ENCODE measurements at places on chromosomes 11 and 22. TPM values are rescaled to one million over a fixed set of nuclear protein-coding genes. Genes with fewer than 3 reads are reported as not detected.

The MFNG gene
- total RNA-seq = 85.1 TPM

DNA sequence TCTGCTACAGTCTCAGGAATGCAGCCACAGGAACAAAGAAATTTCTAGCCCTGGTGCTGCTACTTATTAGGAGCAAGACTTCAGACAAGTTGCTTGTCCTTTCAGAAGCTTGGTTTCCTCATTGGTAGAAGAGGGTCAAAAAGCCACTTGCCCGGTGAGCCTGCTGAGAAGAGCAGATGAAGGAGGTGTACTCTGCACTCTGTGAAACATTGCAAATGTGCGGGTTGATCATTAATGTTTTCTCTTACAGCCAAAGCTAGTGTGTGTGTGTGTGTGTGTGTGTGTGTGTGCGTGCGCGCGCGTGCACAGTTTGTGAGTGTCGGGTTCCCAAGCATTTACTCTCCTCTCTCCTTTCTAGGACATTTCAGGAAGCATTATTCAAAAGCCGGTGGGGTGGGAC, 86.3 kb upstream of the NNMT start:
- no peak for DNase-seq

The ATF4 gene
- total RNA-seq = 358 TPM

- DNase-seq = no peak
Observed at GRCh38 chr11:127098684-127099083, 98.1 kb upstream of the KIRREL3 start.

DNA sequence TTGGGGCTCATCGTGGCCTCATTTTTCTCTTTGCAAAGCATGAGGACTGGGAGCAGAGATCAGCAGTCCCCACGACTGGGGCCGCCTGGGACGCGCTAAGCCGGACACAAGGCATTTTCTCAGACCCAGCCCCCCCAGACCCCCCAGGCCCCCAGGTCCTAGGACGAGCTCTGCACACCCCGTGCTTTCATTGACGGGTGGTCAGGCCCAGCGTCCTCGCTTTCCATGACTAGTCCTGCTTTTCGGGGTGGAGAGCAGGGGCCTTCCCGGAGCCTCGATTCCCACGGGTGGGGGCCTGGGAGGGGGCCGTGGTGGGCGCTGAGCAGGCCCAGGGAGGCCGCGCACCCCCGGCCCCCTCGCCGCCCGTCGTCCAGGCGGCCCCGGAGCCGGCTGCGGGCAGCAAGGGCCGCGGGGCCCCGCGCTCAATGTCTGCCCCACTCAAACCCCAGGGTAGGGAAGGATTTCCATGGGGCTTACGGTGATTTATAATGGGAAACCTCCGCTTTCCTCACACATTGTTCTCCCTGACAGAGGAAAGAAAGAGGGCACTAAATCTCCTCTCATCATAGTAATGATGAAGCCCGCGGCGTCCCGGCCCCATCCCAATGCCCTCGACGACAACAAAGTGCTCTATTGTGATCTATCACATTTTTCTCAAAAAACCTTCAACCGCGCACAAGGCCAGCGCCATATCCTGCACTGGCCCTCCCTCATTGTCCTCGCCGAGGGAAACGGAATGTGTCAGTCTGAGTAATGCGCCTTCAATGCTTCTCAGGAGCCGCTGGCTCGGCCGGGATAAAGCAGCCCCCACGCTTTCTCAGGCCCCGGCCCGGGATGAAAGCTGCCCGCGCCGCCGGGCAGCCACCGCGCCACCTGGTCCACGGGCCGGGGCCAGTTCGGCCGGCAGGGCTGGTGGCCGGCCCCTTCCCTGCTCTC, 10.4 kb upstream of the LINC01488 start:
- DNase-seq = no peak

The BAIAP2L2 gene
- 1.0 TPM for total RNA-seq

GRCh38 chr11:124950601-124951330, 3.2 kb upstream of the CCDC15 start:
- DNase-seq = no peak

- DNase-seq = no peak
Observed at GRCh38 chr22:48154943-48155240, 1392.4 kb downstream of the TBC1D22A start.

All from CD4-positive, alpha-beta T cell (primary cell).